ENCODE measurements at places on chromosomes 16 and 17.

- DNase-seq, result no peak
These were observed 35.7 kb downstream of the NOS2 start for GRCh38 chr17:27764589-27764988.

- DNase-seq, result no peak
These were observed 120.1 kb downstream of the RAB11FIP4 start for GRCh38 chr17:31511580-31511979.

- DNase-seq, result no peak
These were observed 87.0 kb downstream of the CBLN1 start for GRCh38 chr16:49194537-49195236.

DNA sequence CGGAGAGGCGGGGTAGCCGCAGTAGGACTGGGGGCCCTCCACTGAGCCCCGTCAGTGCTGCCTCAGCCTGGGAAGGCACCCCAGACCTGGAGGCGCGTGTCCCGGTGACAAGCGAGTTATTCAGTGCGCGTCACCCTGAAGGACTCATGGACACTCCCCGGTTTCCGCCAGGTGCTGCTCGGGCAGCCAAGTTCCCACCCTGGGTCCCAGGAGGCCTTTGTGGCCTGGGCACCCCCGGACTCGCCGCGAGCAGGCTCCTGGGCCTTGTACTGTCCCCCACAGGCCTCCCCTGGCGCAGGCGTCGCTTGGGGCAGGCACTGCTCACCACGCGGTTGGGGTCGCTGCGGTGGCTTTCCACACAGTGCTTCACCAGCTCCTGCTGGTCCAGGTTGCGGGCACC, 7.6 kb downstream of the RNF166 start:
- DNase-seq, result no peak

DNA sequence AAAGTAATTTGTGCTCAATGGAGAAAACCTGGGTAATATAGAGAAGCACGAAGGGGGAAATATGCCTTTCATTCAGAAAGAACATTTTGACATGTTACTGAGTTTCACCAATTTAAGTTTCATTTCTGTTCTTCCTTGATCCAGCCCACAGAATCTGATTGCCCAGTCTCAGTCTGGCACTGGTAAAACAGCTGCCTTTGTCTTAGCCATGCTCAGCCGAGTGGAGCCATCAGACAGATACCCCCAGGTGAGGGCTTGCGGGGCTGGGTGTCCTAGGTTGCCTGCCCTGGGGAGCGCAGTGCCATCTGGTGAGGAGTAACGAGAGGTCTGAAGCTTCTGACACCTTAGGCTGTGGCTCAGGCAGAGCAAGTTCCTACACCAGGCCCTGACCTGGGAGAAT, 17.7 kb downstream of the DDX19A start:
- DNase-seq, result no peak

DNA sequence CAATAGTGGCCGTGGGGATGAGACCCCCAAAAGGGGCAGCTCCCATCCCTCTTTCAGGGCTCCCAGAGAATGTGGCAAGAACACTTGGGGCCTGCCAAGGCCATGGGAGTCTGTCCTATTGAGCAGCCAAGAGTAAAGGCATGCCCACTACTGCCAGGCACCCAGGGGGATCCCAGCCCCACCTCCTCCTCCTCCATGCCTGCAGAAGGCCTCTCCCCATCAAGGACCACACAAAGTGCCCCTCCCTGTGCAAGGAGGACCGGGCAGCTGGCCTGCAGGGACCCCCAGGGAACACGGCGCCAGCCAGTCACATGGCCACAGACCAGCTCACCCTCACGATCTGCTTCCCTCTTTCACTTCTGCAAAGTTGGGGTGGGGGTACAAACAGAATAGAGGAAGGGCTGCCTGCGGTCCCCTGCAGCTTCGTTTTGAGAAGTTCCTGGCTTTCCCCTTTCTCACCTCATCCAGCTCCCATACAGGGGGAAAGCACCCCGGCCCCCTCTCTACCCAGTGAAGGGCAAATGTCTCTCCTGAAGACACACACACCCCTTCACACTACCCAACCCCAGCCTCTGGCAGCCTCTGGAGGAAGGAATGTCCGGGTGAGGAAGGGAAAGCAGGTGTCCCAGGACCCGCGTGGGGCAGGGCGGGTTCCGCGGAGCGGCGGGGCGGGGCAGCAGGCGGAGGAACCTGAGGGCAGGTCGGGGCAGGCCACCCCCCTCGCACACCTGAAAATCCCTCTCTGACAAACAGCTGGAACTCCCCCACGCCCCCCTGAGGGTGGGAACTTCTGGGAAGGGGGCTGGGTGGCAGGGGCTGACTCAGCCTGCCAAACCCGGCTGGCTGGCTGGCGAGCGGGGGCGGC, 2.0 kb downstream of the PPP1R9B start:
- peak; percentile 86 for DNase-seq

GRCh38 chr17:68302066-68302564, 10.8 kb downstream of the ARSG start:
- no peak for DNase-seq

DNA sequence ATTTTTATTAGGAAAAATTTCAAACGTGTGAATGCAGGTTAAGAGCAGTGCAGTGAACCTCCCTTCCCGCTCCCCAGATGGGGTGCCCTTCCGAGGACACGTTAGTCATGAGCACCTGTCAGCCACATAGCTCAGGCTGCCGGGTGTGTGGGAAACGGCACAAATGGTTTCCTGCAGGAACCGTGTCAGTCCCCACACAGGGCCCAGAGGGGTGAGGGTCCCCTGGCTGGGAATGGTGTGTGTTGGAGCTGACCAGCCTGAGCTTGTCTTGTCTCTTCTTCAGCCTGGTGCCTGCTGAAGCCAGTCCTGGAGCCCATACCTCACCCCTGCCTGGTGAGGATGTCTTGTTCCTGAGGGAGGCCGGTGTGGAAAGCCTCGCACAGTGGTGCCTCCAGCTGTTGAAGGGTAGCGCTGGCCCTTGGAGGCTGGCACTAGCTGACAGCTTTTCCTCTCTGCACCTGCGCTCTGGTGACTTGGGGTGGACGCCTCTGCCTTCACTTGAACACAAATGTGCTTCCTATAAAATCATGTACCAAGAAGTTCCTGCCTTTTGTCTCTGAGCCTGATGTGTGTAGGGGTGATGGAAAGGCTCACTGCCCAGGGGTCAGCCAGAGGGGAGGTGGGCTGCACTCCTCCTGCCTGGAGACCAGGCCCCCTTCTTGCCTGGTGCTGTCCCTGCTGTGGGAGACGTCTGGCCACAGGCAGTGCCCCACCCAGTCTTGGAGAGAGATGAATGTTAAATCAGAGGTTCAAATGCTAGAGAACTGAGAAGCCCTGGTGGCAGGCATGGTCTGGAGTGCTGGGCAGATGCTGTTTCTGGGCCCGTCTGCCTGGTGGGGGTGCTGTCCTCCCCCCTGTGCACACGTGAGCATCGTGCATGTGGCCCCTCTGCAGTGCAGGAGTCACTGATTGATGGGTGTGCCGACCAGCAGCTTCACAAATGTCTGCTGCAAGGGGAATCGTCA, 102.6 kb upstream of the ZNF750 start:
- DNase-seq, result no peak

DNA sequence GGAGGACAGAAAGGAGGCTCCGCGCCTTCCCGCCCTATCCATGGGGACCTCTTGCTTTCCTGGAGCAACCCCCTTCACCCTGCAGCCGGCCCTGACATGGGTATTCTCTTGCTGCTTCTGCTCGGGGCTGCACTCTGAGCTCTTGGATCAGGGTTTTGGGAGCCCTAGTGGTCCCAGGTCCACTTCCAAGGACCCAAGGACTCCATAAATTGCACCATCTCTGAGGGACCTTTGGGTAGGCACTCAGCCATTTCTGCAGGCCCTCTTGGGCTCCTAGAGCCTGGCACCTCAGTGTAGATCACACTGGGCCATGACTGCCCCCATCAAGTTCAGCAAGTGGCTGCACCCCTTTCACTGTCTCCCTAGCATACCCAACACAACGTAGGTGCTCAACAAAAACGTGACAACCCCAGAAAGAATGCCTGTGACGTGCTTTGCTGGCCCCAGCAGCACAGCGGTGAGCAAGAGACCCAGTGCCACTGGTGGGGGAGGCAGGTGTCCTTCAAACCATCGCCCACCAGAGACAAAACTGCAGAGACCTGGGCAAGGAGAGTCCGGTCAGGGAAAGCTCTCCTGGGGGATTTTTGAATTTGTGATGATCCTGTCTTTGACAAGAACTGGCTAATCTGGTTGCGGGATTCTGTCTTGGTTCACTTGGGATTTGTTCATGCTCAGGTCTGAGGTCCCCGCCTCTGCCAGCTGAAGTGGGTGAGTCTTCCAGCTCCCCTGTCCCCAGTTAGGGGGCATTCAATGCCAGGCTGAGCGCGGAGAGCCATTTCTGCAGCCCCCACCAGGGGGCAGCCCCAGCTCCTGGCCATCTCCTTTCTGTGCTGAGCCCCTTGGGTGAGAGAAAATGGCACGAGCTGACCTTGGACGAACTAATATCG, 2.5 kb upstream of the RAB11FIP4 start:
- no peak for DNase-seq

DNA sequence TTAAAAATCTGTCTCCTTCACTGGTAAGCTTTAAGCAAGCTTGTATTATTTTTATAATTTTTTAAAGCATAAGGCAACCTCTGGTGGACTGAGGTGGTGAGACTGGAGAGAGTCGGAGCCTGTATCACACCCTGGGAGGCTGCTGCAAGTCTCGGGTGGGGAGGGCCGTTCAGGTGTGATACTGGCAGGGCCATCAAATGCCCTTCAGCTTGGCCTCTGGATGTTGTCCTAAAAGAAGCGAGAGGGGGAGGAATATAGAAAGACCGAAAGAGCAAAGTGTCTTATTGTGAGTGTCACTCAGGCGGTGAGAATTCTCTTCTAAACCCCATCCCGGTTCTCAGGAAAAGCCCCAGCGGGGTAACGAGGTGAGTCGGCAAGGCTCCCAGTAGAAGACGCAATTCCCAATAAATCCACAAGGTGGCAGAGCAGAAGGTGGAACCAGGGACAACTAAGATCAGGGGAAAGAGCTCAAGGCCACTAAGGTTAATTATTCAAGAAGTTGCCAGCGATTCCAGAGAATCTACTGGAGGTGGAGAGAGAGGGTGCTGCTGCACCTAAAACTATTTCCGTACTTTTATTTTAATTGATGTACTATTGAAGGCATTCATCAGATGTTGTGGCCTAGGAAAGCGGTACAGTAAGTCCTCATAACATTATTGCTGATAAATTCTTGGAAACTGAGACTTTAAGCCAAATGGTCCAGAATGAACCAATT, 14.1 kb downstream of the C17orf67 start:
- DNase-seq, result peak; percentile 39

DNA sequence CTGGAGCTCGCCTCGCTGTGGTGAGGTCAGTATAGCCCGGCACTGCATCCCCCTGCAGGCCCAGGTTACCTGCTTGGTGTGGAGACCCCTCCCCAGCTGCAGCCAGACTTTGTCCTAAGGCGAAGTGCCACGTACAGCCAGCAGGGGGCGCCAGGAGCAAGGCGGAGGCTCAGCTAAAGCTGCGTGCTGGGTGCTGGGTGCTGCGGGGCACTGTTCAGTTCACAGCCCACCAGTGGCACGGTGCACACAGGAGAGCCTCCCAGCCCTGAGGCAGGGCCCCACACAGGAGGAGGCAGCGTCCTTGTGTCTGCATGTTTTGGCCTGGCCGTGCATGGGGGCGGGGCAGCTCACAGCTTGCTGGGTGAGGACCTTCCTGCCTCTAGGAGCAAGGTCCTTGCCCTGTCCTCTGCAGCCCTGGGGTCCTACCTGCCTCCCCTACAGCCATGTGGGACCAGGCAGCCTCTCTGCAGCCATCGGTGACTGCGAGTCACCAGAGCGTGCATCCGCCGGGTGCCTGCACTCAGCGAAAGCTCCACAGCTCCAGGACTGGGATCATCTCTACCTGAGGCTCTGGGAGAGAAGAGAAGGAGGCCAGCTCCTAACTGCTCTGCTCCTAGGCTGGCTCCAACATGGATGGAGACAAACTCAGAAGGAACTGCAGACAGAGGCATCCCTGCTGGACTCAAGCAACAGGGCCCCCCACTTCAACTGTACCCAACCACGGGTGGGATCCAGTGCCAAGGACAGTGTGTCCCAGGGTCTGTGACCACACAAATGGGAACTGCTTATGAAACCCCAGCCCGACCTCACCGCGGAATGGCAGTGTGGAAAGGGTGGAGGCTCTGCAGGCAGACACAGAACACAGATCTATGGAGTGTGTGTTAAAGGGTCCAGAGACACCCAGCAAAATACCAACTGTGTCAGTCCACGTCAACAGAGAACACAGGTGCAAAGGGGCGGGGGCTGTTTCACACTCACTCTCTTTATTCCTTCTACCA, 19.0 kb downstream of the SLC7A5 start:
- DNase-seq, result no peak

DNA sequence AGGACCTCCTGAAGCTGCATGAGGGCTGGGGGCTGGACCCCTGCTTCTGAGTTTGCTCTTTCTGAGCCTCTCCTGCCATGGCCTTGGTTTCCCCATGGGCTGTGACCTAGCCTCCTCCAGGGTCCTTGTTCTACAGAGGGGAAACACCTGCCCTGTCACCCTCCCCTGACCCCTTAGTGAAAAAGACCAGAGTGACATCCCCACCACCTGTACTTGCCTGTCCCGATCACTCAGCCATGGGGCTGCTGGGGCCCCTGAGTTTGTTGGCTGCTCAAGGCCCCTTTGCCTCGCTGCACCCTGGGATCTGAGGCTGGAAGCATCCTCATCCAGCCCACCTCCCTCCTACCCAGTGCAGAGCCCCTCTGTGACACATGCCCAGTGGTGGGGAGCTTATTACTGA, 800 bp downstream of the NOD2 start:
- DNase-seq, result no peak

- no peak for DNase-seq
These were observed 8.2 kb upstream of the EIF1 start for GRCh38 chr17:41680426-41681040.

All from foreskin keratinocyte (primary cell).